ENCODE measurements at places on chromosomes 3 and 15.

DNA sequence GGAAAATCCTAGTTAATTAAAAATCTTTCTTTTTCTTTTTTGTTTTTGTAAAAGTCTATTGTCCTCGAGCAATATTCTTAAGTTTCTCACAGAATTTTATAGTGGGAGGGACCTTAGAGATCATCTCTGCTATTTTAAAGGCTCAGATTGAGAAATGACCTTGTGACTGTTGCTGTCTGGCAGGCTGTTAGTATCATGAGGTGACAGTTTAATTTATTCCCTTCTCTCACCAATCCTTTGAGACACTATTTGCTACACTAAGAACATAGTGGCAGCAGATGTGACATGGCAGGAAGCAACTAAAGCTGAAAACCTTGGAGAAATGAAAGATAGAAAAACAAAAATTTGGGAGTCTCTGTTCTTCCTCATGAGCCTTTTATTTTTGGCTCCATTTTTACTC lies 24.9 kb downstream of the APPL1 start:
- DNase-seq = no peak

- no peak for DNase-seq
These were observed 464.0 kb upstream of the CCDC54 start for GRCh38 chr3:106913111-106913698.

DNA sequence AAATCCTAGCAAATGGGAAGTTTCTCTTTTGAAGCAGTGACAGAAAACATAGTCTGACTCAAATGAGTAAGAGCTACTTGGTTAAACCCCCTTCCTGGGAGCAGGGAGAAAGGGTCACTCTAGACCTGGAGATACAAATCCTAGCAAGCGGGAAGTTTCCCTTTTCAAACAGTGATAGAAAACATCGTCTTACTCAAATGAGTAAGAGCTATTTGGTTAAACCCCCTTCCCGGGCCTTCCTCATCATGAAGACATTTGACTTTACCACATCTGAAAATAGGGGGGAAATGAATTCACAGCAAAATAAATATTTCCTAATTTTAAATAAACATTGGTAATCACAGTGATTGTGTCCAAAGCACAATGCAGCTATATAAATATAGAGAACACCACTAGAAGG lies 79.2 kb downstream of the FOXB1 start:
- no peak for DNase-seq

- no peak for DNase-seq
These were observed 222.4 kb downstream of the CPNE4 start for GRCh38 chr3:131812433-131812832.

DNA sequence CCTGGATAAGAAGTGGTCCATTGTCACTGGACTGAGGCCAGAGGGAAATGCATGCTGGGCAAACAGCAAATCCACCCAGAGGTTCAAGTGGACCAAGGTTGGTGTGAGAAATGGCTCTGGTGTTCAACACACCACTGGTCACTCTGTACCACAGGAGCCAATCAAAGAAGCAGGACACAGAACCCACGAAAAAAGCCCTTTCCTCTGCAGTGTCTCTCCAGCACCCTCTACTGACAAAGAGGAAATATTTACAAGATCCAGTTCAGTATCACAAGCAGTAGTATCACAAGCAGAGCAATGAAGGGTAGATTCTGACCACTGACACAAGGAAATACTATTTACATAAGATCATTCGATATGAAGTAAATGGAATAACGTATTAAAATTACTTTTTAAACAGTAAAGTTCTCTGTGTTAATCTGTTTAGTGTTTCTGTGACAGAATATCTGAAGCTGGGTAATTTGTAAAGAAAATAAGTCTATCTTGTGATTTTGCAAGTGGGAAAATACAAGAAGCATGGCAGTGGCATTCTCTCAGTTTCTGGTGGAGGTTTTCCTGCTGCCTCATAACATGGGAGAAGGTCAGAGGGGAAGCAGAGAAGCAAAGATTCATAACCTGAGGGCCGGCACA lies 390.7 kb downstream of the EFHB start:
- peak; percentile 38 for DNase-seq

GRCh38 chr3:11568503-11569155 lies 75.1 kb downstream of the VGLL4 start:
- no peak for DNase-seq

- no peak for DNase-seq
These were observed 52.2 kb downstream of the SLCO2A1 start for GRCh38 chr3:133977568-133977967.

DNA sequence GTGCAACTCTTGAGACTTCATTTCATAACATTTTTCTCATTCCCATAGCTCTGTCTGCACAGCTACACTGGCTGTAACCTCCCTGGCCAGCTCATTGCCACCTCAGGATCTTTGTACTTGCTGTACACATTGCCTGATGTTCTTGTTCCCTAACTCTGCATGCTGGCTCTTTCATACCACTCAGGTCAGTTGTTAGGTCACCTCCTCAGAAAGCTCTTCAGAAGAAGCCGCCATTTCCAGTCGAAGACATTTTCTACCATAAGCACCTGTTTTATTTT lies 176.2 kb downstream of the AKAP13 start:
- DNase-seq = no peak

DNA sequence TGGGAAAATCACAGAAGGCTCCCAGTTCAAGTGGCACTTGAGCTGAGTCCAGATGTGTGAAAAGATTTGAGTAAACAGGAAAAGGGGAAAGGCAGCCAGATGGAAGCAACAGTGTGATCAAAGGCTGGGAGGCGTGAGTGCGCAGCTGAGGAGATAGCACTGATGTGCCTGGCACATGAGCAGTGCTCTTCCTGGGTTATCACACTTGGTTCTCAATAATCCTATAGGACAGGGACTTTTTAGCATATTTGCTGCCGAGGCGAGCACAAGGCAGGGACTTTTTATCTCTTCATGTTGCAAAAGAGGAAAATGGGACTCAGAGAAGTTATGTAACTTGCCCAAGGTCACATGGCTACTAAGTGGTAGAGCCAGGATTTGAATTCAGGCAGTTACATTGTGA lies 39.6 kb downstream of the CORO2B start:
- no peak for DNase-seq

DNA sequence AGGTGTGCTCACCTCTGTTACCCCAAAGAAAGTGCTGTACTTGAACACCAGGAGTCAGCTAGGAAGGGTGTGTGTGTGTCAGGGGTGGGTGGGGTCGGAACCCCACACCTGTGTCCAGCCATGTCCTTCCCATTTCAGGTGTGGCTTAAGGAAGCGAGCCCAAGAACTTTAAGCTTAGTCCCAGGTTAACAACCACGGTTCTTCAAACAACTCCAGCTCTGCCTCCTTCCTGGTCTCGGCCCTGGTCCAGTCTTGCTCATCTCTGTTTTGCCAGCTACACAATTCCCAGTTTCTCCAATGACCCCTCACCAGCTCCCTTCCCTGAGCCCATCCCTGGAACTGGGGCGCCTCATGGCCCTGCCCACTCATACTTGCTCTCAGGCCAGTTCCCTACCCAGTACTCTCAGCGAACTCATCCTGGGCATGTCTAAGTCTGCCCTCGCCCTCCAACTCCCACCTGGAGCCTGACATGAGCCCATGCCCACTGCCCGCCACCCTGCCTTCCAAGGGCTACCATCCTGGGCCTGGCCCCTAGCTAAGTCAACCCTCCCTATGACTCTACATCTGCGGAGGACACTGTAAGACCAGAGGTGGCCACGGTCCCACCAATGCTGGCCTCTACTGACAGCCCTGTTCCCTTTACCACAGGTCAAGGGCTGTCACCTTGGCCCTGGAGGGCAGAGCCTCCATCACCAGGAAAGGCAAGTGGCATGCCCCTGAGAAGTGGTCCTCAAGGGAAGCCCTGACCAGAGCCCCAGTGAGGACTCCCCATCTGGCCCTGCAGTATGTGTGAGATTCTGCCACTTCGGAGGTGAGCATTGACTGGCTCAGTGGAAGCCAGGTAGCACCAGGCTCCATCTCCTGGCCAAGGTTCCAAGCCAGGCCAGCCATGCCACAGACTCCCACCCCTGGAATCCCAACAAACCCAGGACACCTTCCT lies 9.2 kb downstream of the POC1A start:
- no peak for DNase-seq

DNA sequence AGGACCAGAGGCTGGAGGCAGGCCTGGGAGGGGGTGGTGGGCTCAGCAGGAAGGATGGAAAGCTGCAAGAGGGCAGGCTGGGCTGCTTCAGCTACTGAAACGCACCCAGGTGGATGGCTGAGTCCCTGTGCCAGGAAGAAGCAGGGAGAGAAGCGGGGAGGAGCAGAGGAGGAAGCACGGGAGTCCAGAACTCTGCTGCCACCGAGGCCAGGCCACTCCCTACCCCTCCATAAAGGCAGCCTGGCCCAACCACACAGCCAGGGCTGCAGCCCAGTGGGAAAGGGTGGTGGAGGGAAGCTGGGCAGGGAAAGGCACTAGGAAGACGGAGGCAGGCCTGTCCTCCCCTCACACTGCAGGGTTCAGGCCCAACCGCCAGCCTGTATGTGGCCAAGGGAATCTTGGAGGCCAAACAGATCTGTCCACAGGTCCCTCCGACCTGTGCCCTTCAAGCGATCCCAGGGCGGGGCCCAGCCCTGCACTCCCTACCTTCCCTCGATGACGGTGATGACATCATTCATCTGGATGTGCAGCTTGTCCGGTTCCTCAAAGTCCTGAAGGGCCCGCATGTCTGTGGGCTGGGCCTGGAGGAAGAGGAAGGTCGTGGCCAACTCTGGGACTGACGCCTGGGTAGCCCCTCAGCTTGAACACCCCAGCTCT lies 30.5 kb downstream of the TNK2 start:
- DNase-seq = no peak

GRCh38 chr3:170589113-170589512 lies 3.2 kb upstream of the SLC7A14 start:
- DNase-seq = no peak

- DNase-seq = no peak
These were observed 35.8 kb upstream of the CTDSPL start for GRCh38 chr3:37825744-37826400.

DNA sequence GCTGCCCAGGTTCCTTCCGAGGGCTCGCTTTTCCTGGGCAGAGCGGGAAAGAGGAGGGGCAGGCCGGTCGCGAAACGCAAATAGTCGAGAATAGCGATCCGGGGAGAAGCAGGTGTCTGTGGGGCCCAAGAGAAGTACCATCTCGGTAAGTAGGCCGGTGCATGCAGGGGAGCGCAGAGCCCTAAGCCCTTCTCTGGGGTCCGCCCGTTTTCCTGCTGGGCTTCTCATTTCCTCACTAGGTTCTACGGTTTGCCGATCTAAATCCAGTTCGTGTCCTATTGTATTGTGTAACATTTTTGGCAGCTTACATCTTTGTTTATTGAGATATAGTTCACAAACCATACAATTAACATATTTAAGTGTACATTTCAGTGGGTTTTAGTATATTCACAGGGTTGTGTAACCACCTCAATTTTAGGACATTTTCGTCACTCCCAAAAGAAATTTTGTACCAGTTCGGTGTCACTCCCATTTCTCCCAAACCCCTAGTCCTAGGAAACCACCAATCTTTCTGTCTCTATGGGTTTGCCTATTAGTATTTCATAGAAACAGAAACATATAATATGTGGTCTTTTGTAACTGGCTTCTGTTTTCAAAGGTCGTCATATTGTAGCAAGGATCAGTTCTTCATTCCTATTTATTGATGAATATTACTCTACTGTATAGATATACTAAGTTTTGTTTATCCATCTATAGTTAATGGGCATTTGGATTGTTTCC lies 6.8 kb upstream of the TRIM69 start:
- DNase-seq = no peak

DNA sequence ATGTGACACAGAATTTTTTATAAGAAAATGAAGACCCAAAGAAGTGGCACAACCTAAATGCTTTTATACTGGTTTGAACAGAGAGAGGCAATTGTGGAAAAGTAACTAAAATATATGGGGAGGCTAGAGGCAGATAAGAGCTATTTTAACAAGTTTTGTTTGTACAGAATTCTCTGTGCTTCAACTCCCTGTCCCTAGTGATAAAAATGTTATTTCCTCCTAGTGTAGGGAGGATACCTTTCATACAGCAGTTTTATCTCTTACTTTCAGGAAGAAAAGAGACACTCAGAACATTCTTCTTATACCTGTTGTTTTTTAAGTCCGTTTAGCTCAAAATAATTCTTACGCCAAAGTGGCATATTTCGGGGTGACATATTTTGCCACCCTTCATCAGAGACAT lies 21.2 kb upstream of the ZNF639 start:
- no peak for DNase-seq

DNA sequence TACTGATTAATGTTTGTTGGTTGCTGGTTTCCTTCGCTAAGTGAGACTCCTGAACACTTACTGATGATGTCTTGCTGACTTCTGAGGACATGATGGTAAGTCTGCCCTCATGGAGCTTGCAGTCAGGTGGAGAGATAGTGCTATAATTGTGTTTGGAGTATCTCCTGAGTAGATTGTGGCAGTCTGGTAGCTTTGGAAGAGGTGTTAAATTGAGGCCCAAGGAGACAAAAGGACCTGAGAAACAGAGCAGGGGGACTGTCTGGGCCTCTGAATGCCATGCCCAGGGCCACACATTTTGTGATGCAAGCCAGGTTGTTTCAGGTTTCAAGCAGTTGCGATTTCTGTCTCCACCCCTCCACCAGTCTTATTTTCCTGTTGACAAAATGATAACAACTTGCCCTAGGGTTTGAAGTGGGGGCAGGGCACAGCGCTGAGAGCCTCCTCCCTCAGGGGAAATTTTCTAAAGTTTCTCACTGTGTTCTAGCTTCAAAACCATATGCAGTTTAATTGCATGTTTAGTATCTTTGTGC lies 16.7 kb downstream of the SMAD3 start:
- no peak for DNase-seq

DNA sequence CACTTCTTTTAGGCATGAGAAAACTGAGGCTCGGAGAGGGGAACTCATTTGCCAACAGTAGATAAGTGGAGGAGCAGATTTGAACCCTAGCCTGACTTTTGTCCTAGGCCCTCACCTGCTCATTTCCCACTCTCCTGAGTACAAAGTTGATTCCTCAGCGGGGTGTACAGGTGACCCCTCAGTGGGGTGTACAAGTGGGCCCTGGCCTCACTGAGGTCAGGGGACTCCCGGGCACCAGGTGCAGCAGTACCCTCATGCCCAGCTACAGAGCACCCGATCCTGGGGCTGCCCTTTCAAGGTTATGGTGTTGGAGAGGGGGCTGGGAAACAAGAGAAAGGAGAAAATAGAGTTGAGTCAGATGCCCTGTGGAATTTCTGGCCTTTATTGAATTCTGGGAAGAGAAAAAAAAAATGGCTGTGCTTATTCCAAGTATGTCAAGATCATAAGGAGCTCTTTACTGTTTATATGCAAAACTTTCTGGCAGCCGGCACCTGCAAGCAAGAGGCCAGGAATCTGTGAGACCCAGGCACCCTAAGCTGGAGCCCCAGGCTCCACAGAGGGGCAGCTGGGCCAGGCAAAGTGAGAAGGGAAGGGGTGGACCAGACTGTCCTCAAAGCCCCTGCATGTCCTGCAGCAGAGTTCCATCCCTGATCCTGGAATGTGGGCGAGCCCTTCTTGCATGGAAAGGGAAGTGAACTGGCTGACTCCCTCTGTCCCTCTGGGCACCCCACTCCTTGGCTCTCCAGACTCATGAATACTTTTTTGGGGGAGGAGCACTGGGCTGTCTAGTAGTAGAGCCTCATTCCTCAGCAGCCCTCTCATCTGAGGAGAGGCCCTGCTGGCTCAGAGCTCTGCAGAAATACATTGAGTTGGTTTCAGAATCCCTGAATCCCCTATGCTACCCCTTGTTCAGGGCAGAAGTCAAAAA lies 43.1 kb downstream of the AMOTL2 start:
- DNase-seq = peak; percentile 48

- DNase-seq = no peak
These were observed 36.1 kb downstream of the FMN1 start for GRCh38 chr15:33158366-33158765.

GRCh38 chr3:50627407-50628051 lies 10.6 kb downstream of the MAPKAPK3 start:
- DNase-seq = peak; percentile 56
